ENCODE measurements at places on chromosomes 7 and 10. TPM values are rescaled to one million over a fixed set of nuclear protein-coding genes. Genes with fewer than 3 reads are reported as not detected.

GRCh38 chr10:30185916-30186315 lies 126.5 kb upstream of the JCAD start:
- no peaks in the 10 kb centered on the region for H3K36me3 ChIP-seq
- H3K27ac ChIP-seq, result no peak overlapping the region
- no peak for DNase-seq

GRCh38 chr7:8594115-8594514 lies 160.7 kb downstream of the NXPH1 start:
- DNase-seq, result no peak
- H3K4me3 ChIP-seq, result no peak overlapping the region
- 0 out of 2 replicates have a peak, but pooled peaks cover 2% of the 10 kb centered on the region for H3K4me1 ChIP-seq
- H3K27me3 ChIP-seq, result no peaks in the 10 kb centered on the region
- no peaks in the 10 kb centered on the region for H3K36me3 ChIP-seq
- no peak overlapping the region for H3K27ac ChIP-seq

DNA sequence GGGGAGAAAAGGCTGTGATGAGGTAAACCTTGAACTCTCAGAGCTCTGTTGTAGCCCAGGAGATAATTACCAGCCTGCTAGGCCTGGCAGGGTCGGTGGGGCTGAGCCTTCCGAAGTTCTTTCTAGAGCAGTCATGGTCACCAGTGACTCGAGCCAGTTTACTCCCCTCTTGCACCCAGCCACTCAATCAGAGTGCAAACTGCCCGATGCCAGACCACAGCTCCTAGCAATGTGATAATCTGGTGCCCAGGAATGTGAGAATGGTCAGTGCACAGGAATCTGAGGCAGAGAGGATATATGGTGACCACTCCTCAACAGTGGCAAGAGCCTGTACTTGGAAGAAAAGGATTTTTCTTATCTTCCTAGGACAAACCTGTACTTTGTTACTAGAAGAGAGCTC lies 46.4 kb upstream of the KMT2E start:
- H3K4me1 ChIP-seq, result no peaks in the 10 kb centered on the region
- no peaks in the 10 kb centered on the region for H3K36me3 ChIP-seq
- no peak for DNase-seq
- no peak overlapping the region for H3K27ac ChIP-seq
- no peak overlapping the region for H3K4me3 ChIP-seq

DNA sequence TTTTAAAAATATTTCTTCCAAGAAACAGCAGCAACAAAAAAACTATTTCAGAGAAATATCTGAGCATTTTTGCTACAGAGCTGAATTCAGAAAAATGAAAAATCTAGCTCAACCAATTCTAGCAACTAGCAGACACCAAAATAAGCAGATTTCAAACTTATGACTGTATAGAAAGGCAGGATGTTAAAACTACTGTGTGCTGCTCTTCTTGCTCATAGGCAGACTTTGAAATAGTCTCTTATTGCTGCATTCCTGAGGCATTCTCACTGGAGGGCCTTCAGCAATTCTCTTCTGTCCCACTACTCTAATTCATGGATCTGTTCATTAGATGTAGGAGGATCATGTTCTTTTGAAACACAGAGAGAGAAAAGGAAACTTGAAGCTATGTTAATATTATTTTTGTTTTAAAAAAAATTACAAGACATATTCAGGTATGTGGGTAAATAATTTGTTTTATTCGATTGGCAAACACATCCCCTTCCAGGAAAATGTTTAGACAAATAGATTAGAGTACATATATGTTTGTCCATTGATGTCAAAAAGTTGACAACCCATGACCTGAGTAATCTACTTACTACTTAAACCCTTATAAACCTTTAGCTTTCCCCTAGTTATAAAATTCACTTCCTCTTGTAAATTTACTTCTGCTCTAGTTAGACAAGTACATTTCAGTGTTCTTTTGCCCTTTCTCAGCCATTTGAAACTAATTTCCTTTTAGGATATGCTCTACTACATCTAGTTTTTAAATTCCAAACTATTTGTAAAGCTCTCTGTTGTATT lies 428.2 kb upstream of the POT1 start:
- H3K27ac ChIP-seq, result no peak overlapping the region
- no peaks in the 10 kb centered on the region for H3K27me3 ChIP-seq
- no peaks in the 10 kb centered on the region for H3K4me1 ChIP-seq

- no peaks in the 10 kb centered on the region for H3K4me1 ChIP-seq
- DNase-seq, result peak; percentile 45
- H3K27me3 ChIP-seq, result no peaks in the 10 kb centered on the region
- H3K36me3 ChIP-seq, result no peaks in the 10 kb centered on the region
Measured at GRCh38 chr10:7561216-7561893, 105.4 kb downstream of the ITIH5 start.

Gene IMPDH1
- 35.2 TPM for total RNA-seq

DNA sequence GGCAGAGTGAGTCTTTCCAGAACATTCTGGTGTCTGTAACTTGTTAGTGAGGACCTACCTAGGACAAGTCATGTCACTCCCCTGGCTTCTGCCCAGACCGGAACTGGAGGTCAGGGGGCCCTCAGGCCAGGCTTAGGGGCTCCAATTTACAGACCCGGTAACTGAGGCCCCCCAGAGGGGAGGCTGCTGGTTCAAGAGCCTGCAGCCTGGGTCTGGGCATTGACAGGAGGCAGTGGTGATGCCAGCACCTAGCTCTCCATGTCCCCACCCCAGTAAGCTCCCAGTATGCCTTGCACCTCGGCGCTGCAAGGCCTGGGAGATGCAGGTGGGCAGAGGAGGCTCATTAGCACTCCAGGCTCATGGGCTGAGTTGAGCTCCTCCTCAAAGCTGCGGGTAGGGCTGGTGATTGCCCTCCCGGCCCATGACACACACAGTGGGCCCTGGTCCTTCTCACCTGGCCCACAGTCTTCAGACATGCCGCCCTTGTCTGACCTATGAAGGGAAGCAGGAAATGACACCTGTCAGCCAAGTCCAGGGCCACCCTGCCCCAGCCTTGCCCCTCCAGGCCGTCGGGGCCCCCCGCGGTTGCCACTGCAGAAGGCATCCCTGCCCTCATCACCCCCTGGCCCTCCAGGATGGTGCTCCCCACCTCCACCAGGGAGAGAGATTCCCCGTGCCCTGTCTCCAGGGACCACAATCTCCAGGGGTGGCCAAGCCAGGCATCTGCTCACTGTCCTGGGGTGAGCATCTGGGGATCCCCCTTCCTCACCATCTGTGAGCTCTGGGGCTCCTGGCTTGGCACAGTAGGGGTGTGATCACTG lies 88.3 kb upstream of the TMEM248 start:
- DNase-seq, result no peak
- no peaks in the 10 kb centered on the region for H3K4me1 ChIP-seq
- no peaks in the 10 kb centered on the region for H3K27me3 ChIP-seq
- peaks cover 3% of the 10 kb centered on the region for H3K36me3 ChIP-seq

DNA sequence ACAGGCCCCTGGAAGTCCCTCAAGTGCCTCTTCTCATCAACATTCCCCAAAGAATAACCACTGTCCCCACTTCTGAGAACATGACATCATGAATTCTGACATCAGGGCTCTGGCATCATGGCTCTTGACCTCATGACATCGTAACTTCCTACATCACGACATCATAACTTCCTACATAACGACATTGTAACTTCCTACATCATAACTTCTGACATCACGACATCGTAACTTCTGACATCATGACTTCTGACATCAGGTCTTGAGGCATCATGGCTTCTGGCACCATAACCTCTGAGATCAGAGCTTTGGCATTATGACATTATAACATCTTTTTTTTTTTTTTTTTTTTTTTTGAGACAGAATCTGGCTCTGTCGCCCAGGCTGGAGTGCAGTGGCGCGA lies 66.7 kb upstream of the FAM20C start:
- no peak overlapping the region for H3K4me3 ChIP-seq
- H3K27me3 ChIP-seq, result no peaks in the 10 kb centered on the region

Data from H9 (cell line).